ENCODE measurements at places on chromosomes 3 and 15.

- DNase-seq = no peak
Observed at GRCh38 chr3:71872256-71872655, 87.3 kb upstream of the PROK2 start.

- DNase-seq = no peak
Observed at GRCh38 chr15:89781055-89781454, 4.9 kb downstream of the MESP2 start.

- DNase-seq = no peak
Observed at GRCh38 chr15:33894193-33894592, 74.1 kb upstream of the CHRM5 start.

DNA sequence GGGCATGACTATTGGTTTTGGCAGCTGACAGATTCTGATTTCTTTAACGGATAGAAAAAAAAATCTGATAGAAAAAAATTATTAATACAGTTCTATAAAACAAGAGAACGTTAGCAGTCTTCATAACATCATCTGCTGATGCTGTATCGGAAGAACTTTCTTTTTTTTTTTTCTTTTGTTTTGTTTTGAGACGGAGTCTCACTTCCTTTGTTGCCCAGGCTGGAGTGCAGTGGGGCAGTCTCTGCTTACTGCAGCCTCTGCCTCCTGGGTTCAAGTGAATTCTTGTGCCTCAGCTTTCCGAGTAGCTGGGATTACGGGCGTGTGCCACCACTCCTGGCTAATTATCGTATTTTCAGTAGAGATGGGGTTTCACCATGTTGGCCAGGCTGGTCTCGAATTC lies 271.2 kb upstream of the DPPA4 start:
- DNase-seq = no peak

GRCh38 chr3:156581033-156581432 lies 26.1 kb upstream of the SSR3 start:
- DNase-seq = no peak

- DNase-seq = no peak
Observed at GRCh38 chr3:123284399-123285010, 82.8 kb downstream of the SEC22A start.

DNA sequence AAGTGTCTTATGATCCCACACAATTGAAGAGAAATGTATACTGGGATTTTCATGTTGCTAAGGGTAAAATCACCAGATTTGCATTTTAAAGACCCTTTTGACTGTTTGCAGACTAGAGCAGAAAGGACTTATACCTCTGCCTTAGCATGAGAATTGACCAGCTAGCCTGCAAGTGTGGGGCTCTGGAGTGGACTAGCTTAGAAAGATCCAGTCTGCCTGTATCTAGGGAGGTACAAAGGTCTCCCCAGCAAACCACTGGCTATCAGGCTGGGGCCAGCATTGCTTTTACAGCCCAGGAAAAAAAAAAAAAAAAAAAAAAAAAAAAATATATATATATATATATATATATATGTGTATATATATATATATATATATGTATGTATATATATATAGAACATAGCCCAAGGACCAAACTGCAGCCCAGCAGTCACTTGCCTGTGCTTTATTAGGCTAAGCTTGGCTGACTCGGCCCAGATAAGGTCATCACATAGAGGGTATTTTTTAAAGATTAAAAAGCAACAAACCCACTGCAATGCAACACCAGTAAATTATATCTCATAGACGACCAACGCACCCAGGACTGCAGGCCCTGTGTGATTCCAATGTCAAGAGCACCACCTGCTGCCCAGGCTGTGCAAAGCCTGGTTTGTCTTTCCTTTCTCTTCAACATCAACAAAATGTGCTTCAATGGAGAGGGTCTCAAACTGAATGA lies 63.7 kb downstream of the DCLK3 start:
- peak; percentile 28 for DNase-seq

All from DMS153 (cell line).